Karpas-422 (cell line): ENCODE measurements at places on chromosomes 12 and 14. TPM values are rescaled to one million over a fixed set of nuclear protein-coding genes. Genes with fewer than 3 reads are reported as not detected.

DNA sequence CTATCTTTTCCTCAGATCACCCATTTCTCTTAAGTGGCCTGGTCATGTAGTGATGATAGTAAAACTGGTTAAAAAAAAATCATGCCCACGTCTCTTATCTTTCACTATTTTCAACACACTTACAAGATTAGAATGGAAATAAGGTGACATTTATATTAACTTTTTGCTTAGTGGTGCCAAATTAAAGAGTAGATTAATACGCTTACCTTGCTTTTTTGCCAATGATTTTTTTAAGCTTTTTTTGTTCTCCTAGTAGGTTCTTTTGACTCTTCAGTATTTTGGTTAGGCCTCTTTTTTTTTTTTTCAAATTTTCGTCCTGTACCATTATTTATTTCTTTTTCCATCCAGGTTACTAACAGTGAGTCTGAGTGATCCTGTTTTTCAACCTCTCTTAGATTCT lies 147.9 kb downstream of the PTCSC3 start:
- DNase-seq = no peak

DNA sequence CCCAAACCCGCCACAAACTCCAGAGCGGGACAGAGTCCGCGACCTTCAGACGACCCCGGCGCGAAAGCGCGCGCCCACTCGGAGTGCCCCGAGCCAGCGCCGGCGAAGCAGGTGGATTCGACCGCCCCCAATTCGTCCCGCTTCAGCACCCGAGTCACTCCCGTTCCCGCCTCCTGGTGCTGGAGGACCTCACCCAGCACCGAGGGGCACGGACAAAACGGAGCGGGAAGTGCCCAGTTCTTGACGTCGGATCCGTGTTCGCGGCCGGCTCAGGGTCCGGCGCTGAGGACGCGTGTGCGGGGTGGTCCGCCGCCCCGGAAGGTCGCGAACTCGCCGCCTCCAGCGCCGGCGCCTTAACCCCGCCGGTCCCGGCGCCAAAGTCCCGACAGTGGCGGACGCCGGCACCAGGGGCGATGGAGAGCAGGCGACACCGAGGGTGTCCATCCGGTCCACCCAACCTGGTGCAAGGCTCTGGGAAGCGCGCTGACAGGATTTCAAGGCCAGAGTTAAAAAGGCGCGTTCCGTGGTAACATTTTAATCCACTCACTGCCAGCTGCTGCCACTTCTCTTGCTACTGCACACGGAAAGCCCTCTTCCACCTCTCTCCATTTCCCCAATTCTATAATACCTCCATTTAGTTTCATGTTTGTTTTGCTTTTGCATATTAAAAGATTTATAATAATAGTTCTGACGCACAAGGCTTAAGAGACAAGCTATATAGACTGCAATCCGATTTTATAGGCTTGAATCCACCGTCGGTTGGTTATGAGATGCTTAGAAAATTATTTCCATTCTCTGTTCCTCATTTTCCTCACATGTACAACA lies 240.0 kb upstream of the CPNE8 start:
- DNase-seq = no peak

GRCh38 chr12:90924406-90924805 lies 30.6 kb downstream of the CCER1 start:
- DNase-seq = no peak

Gene CCDC197
- not detected in 2 replicates for total RNA-seq

DNA sequence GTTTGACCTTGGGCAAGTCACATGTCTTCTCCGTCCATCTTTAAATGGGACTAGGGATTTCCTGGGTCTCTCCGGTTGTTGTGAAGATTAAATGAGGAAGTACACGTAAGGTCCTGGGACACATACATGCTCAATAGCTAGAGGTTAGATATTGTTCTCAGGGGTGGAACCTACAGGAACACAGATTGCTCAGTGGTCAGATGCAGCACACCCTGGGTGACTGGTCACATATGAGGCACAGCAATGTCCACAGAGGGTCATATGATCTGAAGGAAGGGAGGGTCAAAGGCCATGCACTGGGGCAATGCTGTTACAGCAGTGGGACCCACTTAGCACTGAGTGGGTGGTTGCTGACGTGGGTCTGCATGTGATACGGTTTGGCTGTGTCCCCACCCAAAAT lies 11.4 kb upstream of the SLC8B1 start:
- no peak for DNase-seq

Gene HSPB8
- total RNA-seq = not detected in 2 replicates

Gene OR6C6
- not detected in 2 replicates for total RNA-seq

DNA sequence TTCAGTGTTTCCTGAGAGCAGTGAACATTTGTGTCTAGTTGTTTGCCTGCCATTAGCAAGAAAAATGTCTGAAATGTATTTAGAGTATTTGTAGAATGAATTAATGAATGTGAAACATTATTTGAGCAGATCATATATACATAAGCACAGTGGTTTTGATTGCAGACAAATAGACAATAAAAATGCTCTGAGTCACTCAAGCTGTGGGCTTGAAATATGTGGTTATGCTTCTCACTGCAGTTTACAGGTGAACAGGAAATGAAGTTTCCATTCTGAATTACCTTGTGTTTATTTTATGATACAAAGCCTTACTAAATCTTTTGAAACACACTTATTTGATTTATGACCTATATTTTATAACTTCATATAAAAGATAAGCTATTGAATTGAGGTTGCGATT lies 827.7 kb downstream of the TMTC2 start:
- no peak for DNase-seq

DNA sequence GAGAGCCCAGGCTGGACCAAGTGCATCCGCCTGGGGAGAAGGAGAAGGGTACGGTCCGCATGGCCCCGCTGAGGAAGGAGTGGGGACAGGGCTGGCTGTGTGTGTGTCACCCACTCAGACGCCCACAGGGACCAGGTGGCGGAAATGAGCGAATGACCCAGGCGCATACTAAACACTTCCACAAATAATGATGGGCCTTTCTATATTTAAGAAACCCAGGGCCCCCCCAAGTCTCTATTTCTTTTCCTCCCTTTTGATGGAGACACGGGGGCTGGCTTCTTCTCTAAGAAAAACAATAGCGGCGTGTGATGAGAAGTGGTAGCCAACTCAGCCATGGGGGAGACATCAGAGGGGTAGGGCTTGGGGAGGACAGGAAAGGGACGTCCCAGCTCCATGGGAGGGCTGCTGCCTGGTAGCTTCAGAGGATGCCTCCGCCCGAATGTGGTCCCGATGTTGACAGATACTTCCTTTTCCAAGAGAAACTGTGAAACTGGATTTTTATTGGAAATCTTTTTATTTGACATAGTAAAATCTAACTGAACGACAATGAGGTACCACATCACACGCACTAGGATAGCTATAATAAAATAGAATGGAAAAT lies 6.3 kb upstream of the MAP1LC3B2 start:
- DNase-seq = peak; percentile 73

DNA sequence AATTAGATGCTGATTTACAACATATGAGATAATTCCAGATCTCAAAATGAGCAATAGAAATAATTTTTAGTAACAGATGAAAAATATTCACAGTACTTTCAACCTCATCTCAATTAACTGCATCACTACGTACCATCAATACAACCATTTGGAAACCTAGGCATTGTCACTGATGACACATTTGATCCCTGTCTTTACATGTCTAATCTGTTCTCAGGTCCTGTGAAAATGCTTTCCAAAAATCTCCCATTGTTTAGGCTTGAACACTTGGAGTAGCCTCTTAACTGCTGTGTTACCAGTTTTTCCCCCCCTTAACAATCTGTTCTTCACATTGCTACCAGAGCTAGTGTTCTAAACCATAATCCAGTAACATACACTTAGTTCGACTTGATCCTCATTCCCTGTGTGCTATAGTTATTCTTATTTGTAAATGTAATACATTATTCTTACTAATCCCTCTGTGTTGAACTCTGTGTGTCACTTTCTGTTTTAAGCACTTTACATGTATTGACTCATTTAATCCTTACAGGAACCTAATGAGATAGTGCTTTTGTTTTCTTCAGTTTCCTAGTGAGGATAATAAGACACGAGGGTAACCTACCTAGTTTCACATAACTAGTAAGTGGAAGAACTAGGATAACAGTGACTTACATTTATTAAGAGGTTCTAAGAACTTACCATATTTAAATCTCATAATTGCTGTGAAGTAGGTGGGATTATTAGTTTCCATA lies 41.7 kb downstream of the LARP4 start:
- no peak for DNase-seq

- DNase-seq = peak; percentile 56
Measured at GRCh38 chr12:89707703-89708564, 704 bp downstream of the ATP2B1 start.
